ENCODE measurements at places on chromosomes 12 and 14. TPM values are rescaled to one million over a fixed set of nuclear protein-coding genes. Genes with fewer than 3 reads are reported as not detected.

DNA sequence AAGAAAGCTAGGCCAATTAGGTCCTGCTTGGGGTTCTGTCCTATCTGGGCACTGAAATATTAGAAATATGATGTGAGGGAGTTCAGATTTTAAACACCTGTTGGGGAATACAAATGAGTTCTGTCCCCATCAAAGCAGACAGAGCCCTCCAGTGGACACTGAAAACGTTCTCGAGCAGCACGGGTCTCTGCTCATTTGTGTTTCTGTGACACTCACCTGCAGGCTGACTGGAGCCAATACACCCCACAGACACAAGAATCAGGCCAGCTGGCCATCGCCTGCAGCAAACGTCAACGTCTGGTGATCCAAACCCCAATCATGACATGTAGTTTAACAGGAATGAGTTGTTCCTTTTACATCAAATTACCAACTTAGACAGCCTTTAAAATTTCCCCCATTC is 493.4 kb upstream of the TMEM132C start:
- no peak overlapping the region for H3K27ac ChIP-seq
- no peaks in the 10 kb centered on the region for H3K27me3 ChIP-seq
- no peaks in the 10 kb centered on the region for H3K4me1 ChIP-seq
- no peak overlapping the region for H3K4me3 ChIP-seq

DNA sequence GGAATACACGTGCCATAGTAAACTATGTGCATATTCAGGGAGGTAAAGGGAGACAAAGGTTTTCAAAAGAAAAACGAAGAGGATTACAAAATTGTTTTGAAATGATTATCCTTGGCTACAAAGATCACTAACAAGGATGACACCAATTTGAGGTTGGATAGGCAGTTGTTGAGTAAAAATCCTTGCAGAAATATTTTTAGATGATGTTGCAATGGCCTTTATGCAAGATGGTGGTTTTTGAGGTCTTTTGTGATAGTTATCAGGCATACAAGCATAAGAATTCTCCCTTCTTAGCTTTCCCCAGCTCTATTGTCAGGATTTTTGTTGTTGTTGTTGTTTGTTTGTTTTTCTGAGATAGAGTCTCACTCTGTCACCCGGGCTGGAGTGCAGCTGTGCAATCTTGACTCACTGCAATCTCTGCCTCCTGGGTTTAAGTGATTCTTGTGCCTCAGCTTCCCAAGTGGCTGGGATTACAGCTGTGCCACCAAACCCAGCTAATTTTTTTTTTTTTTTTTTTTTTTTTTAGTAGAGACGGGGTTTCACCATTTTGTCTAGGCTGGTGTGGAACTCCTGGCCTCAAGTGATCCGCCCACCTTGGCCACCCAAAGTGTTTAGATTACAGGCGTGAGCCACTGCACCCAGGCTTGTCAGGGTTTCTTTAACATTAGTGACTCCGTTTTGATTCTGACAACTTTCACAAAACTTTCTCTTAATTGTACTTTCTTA is 7.8 kb downstream of the RNASE1 start:
- no peaks in the 10 kb centered on the region for H3K36me3 ChIP-seq
- H3K4me3 ChIP-seq: no peak overlapping the region
- H3K27me3 ChIP-seq: no peaks in the 10 kb centered on the region
- H3K4me1 ChIP-seq: peaks cover under 1% of the 10 kb centered on the region

LRRC43 gene
- total RNA-seq: not detected

LRTM2 gene
- 0.11 TPM for total RNA-seq

PMEL gene
- not detected for total RNA-seq

CCDC198 gene
- total RNA-seq: not detected

MAX gene
- 171 TPM for total RNA-seq

Data from CD4-positive, alpha-beta T cell (primary cell).